H4 (cell line): ENCODE measurements at places on chromosomes 5 and 9. TPM values are rescaled to one million over a fixed set of nuclear protein-coding genes. Genes with fewer than 3 reads are reported as not detected.

RLN1 gene
- total RNA-seq, result not detected in 2 replicates

GRM6 gene
- total RNA-seq, result not detected in 2 replicates

FAM13B gene
- 7.7 and 11.3 TPM in 2 replicates for total RNA-seq

GPR151 gene
- not detected in 2 replicates for total RNA-seq

GRCh38 chr9:134724202-134724911, 82.8 kb downstream of the COL5A1 start:
- peak; percentile 48 for DNase-seq

DNA sequence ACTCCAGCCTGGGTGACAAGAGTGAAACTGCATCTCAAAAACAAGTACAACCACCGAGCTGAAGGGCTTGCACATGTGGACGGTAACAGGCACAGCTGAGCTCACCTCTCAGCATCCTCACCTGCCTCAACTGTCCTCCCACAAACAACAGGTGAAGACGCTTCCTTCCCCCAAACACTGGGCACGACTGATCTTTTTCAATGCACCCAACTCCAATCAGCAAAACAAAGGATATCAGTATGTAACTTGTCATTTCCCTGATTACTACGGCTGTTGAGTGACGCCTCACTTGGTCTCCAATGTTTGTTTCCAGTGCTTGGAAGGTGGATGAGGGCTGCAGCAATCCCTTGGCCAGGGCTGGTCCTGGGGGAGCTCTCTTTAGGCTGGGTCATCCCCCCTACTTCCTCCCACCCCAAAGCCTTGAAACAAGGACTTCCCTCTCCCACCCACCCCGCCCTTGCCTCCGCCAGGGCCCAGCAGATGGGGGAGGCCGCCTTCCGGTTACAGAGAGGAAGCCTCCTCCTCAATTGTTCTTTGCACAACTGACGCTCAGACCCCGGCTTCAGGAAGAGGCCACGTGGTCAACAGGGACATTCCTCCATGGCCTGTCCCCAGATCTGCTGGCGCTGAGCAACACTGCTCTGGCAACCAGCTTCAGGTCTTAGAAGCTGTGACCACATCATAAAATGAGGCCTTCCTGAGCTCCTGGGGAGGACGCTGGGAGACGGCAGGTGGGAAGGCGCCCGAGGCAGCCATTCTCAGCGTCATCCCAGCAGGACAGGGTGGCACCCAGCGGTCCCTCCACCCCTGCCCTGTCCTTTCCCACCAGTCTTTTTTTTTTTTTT, 5.9 kb downstream of the FAM78A start:
- DNase-seq, result no peak

GRCh38 chr5:62791059-62791458, 212.4 kb downstream of the LRRC70 start:
- no peak for DNase-seq

GRCh38 chr5:132274050-132274792, 16.7 kb downstream of the PDLIM4 start:
- DNase-seq, result no peak

DNA sequence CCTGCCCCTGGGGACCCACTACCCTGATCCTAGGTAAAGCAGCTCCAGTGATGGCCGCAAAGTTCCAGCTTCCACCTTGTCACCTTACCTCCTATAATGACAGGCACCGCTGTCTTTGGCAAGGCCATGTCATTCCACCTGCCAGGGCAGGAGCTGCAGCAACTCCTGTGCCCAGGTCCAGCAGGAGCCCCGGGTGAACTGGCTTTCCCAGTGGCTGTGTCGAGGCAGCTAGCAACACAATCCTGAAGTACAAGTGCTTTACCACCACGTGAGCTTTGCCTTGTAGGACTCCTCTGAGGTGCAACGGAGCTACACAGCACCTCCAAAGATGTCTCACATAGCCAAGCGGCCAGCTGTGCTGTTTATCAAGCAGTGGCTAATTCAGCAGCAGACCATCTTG, 20.7 kb upstream of the MGAT1 start:
- DNase-seq, result no peak

DNA sequence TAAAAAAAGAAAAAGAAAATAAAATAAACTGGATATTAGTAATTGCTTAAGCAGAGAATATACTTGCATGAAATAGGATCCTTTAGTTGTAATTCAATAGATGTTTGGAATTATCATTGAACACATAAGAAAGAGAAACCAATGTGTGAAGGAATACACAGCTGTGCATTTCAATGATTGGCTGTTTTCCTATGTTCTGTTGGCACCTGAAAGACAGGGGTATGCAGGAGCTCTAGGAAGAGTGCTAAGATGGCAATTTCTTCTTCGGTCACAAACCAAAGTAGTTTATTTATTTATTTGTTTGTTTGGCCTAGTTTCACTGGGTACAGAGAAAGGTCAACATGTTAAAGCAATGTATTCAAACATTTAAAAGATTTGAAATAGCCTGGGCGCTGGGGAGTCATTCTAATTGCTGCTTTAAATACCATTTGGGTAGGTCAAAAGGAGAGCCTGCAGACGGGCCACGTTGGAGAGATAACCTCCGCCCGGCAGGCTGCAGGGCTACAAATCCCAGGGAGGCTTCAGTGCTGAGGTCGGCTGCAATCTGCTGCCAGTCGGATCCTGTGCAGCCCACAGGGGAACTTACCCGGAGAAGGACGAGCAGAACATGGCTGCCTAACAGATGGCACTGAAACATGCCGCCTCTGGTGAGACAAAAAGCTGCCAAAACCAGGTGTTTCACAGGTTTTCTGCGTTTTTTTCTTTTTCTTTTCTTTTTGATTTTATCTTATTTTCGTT, 154.2 kb upstream of the TYRP1 start:
- no peak for DNase-seq

DNA sequence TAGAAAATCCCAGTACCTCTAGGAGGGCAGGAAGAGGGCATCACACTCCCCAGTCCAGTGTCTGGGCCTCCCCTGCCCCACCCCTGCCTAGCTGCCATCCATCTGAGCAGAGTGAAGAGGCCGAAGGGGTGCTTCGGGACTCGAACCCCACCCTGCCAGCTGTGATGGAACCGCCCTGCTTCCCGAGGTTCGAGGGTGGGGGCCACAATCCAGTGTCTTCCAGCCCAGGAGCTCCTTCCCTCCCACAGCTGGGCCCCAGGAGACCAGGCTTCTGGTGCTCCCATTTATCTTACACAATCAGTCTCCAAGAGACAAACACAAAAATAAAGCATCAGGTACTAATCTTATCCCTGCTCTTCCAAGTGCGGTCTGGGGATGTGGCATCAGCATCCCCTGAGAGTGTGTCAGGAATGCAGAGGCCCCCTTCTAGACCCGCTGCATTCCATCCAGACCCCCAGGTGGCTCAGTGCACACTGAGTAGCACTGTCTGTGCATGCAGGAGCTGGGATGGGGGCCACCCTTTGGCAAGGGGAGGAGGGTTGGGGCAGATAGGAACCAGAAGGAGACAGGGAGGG, 122.8 kb upstream of the TBC1D2 start:
- DNase-seq, result no peak

DNA sequence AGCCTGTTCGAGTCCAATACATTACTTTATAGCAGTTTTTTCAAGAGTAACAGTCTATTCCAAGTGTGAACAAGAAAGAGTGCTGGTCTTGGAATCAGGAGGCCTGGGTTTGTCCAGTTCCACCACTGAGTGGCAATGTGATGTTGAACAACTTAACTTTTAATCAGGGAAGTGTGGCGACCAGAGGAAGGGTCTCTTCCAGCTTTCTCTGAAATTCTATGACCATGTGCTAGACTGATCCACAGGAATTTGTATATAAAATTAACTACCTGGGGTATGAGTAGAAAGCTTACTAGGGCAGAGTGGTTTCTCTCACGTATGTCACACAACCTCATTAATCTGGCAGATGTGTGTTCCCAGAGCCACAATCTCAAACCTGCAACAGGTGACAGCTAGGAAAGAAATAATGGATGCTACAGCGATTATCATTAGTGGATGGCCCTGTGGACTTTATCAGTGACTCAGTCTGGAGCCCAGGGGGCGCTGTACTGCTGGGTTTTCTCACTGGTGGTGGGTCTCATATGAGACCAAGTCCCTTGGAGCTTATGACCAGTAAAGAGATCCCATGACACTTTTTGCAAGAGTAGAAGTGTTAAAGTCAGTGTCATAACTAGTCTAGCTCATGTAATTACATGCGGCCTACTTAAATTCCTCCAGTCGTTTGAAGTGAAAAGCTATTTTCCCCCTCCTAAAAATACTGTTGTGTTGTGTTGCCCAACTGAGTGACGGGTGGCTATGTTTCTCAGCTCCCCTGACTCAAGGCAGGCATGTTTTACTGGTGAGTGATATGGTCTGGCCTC, 116.5 kb downstream of the GDNF start:
- DNase-seq, result no peak

GRCh38 chr5:72380492-72381274, 60.5 kb downstream of the PTCD2 start:
- no peak for DNase-seq

- peak; percentile 55 for DNase-seq
Observed at GRCh38 chr5:126777257-126777974, 480 bp downstream of the LMNB1 start.

DNA sequence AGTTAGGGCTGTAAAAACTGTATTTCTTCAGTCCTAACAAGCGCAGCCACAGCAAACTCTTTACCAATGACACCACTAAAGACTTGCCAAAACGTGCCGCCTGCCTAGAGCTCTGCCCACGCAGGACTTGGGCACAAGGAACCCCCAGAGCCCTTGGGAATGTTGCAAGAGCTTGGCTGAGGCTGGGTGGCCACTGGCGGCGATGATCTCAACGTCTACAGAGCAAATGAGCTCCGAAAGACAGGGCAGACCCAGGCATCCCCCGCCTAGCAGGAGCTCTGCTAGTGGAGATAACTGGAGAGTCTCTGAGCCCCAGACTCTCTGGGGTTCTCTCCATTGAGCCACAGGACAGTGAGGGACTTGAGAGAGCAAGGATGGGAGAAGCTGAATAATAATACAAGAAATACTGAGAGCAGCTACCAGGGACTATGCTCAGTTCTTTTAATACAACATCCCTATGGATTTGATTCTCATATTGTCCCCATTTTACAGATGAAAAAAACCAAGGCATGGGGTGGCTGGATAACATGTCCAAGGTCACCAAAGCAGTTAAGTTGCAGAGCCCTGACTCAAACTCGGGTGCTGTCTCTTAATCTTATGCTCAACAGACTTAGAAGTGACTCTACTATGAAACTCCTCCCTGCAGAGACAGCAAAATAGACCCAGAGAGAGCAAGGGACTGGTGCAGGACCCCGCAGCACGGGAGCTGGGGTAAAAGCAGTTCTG, 32.5 kb downstream of the SHB start:
- DNase-seq, result peak; percentile 71
